ENCODE measurements at places on chromosomes 13 and 19.

DNA sequence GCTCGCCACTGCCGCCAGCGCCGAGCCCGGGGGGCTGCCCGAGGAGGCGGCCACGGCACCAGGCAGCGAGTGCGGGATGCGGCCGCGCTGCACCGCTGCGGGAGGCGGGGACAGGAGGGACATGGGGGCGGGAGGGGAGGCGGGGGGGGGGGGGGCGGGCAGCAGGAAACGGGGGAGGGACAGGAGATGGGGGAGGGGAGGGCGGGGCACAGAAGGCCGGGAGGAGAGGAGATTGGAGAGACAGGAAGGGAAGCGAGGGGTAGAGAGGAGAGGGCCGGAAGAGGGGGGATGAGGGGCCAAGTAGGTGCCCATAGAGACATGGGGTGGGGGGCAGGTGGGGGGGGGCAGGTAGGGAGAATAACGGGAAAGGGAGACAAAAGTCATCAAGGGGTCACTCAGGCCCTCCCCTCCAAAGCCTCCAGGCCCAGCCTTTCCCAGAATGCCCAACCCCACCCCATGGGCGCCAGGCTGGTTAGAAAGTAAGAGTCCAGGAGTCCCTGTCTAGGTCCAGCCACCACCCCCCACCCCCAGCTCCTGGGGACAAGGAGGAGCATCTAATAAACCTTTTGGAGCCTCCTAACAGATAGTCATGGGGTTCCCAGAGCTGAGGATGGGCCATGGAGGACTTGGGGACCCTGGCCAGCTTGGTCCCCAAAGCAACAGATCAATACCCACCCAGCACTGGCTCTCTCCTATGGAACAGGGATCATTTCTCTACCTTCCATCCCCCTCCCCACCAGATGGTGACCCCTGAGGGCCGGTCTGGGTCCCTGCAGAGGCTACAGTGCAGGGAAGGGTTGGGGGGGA is 9.5 kb downstream of the NR2F6 start:
- peak; percentile 70 for DNase-seq

DNA sequence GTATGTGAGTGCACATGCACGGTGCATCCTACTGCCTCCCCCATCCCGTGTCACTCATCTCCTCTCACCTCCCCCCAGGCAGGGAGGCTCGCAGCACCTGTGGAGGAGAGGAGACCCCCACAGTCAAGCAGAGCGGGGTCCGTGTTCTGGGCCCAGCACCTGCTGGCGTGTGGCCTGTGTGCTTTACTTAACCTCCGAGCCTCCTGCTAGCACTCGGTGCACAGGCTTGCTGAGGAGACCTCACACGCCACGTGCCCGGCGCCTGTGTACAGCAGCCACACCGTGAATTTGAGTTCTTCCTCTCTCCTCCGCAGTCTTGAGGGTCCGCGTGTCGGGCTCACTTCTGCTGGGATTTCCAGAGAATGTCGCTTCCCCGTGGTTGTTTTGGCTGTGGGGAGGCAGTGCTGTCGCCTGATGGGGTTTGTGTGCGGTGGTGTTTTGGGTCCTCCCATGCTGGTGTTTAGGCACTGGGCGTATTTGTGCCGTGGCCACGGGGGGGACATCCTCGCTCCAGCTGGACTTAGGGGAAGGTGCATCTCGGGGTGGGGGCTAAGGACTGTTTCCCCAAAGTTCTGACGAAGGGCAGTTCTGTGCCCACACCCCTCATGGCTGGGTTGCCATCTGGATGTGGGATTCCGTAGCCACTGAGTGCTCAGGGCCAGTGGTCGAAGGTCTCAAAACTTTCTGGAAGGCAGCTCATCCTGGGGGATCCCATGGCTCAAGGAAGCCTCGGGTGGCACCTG is 34.8 kb upstream of the TMEM255B start:
- DNase-seq: no peak

DNA sequence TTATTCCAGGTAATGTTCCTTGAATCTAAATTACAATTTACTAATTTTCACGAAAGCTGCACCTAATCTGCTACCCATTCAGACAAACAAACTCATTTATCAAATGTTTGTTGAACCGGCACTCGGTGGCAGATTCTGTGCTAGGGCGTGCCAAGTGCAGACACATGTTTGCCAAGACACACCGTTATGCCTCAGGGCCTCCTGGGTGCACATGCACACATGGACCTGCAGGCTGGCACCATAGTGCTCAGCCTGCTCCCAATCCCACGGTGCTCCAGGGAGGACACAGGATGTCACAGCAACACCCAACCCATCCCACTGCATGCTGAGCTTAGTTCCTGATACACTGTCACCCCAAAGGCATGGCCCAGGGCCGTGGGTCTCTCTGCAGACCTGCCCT is 7.7 kb downstream of the SCGB2B2 start:
- no peak for DNase-seq

DNA sequence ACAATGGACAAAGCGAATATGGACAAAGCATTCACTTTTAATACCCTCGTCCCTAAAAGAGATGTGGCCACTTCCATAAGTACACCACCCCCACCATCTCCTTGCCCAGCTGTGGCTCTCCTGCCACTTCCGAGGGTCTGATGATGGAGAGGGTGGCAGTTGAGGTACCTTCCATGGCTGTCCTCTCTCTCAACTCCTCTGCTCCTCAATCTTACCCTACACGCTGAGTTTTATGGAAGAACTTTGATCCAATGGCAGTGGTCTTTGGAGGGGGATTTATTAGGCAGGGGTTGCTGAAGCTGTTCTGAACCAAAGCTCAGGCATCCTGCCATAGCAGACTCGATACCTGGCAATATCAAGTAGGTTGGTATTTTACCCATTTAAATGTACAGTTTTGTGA is 413.0 kb downstream of the TSHZ3 start:
- no peak for DNase-seq

GRCh38 chr13:113904411-113904810 is 40.5 kb upstream of the GAS6 start:
- no peak for DNase-seq

DNA sequence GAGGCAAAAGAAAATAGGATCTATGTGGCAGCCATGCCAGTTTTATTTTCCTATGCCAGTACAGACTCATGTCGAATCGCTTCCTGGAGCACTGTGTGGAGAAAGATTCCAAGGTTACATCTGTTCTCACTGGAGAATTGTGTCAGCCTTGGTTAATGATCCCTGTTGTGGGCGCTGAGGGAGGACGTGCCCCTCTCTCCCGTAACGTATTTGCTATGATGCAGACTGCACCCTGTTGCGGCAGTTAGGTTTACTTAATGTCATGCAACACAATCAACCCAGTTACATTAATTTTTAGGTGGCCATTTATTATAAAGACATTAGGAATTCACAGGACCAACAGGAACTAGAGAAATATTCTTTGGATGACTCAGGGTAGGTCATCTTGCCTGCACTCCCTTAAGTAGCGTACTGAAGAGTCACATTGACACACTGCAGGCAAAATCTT is 892.9 kb downstream of the EFNB2 start:
- DNase-seq: no peak

DNA sequence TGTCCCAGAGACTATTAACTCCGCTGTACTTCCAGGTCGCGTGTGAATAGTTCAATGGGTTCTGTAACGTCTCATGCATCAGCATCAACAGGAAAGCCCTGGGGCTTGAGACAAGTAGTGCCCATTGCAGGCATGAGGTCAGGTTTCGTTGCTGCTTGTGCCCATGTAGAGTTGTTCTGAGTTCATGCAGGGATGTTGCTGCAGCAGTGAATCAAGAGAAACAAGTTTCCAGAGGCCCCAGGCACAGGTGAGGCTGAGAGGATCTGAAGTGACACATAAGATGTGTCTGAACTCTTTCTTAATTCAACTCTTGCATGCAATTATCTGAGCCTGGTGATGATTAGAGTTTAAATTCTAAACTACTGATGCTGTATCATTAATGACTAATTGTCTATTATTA is 8.6 kb upstream of the ZNF283 start:
- no peak for DNase-seq

- DNase-seq: no peak
These were observed 27.3 kb downstream of the EPSTI1 start for GRCh38 chr13:42964761-42965161.

GRCh38 chr13:42794577-42795275 is 13.3 kb downstream of the FAM216B start:
- no peak for DNase-seq

- DNase-seq: no peak
These were observed 106.4 kb upstream of the EDNRB start for GRCh38 chr13:78024996-78025395.

DNA sequence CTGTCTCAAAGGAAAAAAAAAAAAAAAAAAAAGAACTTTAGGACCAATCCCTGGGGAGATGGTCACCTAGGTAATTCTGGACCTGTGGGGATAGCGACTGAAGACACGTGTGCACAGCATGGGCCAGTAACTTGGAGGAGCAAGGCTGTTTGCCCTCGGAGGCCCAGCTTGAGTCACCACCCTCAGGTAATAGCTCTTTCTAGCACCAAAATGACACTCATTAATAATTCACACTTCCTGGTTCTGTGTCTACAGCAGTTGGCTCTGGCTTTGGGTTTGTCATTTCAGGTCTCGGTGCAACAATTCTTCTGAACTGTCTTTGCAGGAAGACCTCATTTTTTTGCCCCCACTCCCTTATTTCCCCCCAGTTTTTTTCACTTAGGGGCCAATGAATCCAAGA is 3.9 kb upstream of the ATP11A start:
- no peak for DNase-seq

DNA sequence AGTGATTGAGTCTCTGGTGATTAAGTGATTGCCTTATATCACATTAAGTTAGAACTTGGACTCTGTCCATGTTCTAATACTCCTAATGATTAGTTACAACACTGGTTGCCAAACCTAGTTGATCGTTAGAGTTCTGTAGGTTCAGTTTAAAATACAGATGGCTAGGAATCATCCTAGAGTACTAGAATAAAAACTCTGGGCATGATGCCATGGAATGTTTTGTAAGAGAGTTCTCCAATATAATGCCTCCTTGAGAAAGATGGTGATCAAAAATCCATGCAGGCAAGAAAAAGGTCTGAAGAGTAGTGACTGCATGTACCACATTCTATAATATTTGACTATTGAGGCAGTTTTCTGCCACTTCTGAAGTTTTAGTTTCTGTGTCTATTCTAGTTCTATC is 176.3 kb downstream of the GPC5 start:
- no peak for DNase-seq

- DNase-seq: no peak
These were observed 586.8 kb upstream of the MIR17HG start for GRCh38 chr13:90760639-90761038.

DNA sequence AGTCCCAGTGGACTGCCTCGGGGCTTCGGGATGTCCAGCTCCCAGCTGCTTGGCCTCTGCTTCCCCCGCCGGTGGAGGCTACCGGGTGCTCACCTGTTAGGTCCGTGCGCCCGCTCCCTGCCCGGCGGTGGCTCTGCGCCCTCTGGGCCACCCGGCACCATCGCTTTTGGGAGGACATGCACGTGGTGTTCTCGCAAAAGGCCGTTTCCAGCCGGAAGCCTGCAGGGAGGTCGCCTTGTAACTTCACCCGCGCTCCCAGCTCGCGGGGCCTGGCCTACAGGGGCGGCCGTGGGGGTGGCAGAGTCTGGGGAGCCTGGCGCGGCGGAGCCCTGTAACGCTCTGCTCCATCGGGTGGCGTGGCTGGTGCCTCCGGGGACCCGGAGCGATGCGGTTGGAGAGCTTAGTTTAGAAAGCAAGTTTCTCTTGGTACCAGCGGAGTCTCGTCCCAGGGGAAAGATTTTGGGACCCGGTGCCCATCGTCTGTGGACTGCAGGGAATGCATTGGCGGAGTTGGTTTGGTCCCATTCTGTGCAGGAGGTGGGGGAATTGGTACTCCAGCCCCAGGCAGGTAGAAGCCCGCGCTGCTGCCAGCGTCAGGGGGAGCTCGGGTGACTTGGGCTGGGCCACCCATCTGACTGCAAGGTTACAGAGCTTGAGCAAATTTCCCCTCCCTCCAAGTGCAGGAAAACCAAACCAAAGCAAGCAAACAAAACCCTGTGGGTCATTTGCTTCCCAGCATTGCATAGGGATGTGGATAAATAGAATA is 673 bp downstream of the SPATA13 start:
- DNase-seq: no peak

GRCh38 chr13:36717017-36717416 is 43.2 kb downstream of the SERTM1 start:
- DNase-seq: no peak

GRCh38 chr19:3746371-3747056 is 15.0 kb downstream of the APBA3 start:
- no peak for DNase-seq

- DNase-seq: no peak
These were observed 2203.6 kb downstream of the PCDH9 start for GRCh38 chr13:65026505-65026904.

DNA sequence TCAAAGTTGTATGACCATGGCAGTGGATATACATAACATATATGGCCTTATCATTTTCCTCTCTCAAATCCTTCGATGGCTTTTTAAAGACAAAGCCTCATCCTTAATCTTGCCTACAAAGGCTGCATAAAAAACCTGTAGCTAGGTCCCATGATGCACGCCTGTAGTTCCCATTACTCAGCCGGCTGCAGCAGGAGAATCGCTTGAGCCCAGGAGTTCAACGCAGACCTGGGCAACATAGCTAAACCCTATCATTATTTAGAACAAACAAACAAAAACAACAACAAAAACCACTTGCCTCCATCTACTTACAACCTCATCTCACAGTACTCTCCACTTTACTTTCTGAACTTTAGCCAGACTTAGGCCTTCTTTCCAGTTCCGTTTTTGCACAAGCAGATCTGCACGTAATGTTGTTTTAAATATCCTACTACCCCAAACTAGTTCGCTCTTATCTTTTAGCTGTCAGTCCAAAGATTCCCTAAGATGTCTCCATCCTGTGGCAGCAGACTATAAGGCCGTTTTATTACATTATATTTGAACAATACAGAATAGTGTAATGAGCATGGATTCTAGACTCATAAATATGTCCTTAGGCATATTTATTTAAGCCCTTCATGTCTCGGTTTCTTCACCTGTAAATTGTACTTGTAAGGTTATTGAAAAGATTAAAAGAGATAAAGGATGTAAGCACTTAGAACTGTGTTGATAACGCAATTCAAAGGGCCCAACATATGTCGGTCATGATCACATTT is 969 bp upstream of the POMP start:
- DNase-seq: peak; percentile 28

- DNase-seq: no peak
These were observed 43.1 kb downstream of the TMEM255B start for GRCh38 chr13:113802090-113802531.

- no peak for DNase-seq
These were observed 483.9 kb downstream of the FOXO1 start for GRCh38 chr13:40182591-40182990.

- no peak for DNase-seq
These were observed 159.6 kb downstream of the FOXO1 start for GRCh38 chr13:40506592-40507446.

GRCh38 chr19:50877338-50877737 is 4.1 kb downstream of the KLK2 start:
- DNase-seq: no peak

- DNase-seq: no peak
These were observed 11.6 kb upstream of the HTR2A start for GRCh38 chr13:46908501-46908900.

GRCh38 chr13:112062571-112063570 is 4.1 kb upstream of the SOX1 start:
- no peak for DNase-seq

- DNase-seq: peak; percentile 91
These were observed at the start of gene STARD13 for GRCh38 chr13:33285420-33286124. Gene STARD13, minus strand, starts transcription at chr13:33285755. Its CDS starts 117 bp downstream, at chr13:33285638.

Measured in SW 1271 (cell line).